ENCODE measurements at places on chromosomes 1 and 21.
A peak's percentile ranks its signal among the peaks of the same experiment; 100 is the strongest.

DNA sequence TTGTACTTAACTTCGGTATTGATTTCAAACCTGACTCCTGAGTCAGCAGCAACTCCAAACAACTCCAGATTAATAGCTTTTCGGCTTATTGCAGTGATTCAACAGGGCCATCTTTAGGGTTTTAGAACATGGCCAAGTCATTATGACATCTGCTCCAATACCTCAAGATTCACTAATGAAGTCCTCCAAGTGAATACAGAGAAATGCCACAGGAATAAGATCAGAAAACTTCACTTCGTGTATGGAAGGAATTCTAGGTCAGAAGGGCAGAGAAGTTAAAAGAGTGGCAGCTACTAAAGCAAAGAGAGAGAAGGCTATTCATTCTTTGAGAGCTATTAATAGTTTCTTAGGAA is 7.6 kb upstream of the C1orf116 start:
- no peak for DNase-seq

DNA sequence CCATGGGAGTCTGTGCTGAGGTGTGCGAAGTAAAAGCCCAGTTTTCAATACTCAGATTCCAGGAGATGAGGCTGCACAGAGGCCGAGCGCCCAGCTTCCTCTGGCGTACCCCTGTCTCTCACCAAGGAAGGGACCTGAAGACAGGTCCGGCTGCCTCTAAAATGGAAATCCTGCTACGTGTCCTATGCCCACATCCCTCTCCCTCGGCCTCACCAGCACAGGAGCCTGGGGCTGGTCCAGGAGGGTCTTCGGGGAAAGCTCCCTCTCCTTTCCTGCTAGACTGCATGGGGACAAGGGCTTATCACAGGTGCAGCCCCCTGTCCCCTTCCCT is 392 bp downstream of the MRPL55 start:
- no peak for DNase-seq

DNA sequence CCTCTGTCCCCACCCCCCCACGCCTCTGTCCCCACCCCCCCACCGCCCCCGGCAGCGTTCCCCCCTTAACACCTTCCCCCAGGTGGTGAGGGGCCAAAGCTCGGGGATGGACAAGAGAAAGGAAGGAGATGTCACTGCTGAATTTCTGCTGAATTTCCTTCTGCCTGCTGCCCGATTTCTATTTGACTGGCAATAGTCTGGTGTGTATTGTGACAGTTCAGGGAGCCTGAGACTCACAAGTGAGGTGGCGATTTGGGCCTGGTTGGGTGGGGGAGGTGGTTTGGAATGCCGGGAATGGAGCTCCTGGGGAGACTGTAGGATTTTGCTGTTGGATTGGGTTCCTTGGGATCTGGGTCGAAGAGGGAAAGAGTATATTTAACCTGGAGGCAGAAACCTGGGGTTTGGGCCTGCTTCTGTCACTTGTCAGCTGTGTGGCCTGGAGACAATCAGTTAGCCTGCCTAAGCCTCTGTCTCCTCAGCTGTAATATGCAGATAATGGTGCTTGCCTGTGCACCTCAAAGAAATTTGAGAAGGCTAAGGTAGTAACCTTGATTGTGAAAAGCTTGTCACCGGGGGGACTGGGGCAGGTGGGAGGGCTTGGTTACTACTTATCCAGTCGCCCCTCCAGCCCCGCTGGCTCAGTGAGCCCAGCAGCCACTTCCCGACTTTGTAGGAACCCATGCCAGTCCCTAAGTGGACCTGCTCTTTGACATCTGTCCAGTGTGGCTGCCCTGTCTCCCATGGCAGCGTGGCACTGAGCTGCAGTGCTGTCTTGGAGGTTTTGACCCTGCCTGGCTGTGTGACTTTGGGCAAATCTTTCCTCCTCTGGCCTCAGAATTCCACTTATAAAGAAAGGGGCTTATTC is 7.7 kb upstream of the LMNA start:
- DNase-seq = peak; percentile 69

DNA sequence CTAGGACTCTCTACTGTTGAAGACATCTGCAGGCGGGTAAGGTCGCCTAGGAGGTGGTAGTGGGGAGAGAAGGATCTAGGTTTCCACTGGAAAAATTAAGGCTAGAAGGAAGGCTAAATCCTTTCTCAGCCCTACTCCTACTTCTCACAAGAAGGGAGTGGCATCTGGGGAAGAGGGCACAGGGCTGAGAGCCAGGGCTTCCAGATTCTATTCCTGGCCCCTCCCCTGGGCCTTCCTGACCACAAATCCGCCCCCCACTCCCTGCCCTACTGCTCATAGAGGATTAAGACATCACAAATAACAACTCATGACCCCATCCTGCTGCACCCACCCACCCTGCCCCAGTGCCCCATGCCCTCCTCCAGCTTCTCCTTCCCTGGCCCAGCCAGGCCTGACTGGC is 2.5 kb downstream of the PHLDA3 start:
- no peak for DNase-seq

DNA sequence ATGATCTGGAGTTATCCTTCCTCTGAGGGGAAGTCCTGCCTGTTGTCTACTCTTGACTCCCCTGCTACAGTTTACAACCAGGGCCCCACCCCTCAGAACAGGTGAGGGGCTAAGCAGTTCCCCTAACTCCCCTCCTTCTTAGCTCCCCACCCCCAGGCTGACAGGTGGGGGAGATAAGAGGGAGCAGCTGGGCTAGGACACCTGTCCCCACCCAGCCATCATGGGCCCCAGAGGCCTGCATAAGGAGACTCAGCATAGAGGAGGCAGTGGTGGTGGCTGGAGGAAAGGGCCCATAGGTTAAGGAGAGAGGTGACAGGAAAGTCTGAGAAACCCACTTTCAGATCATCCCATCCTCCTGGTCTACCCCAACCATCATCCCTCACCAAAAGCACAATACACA is 6.8 kb downstream of the MEF2D start:
- no peak for DNase-seq

- DNase-seq = no peak
Measured at GRCh38 chr21:29601047-29601446, 302.3 kb downstream of the BACH1 start.

DNA sequence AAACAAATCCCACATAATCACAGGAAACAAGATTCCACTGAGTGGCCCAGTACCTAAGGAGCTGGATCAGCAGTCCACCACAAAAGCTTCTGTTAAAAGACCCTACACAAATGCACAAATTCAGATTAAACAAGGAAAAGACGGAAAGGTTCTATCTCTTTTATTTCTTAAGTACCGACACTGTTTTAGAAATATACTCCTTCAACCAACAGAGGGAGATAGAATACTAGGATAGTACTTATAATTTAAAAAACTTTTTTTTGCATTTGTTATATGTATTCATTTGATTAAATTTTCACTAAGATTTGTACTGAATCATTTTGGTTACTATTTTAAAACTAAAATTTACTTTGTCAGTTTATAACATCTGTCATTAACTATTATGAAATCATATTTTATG is 12.5 kb downstream of the CDC7 start:
- DNase-seq = peak; percentile 29

DNA sequence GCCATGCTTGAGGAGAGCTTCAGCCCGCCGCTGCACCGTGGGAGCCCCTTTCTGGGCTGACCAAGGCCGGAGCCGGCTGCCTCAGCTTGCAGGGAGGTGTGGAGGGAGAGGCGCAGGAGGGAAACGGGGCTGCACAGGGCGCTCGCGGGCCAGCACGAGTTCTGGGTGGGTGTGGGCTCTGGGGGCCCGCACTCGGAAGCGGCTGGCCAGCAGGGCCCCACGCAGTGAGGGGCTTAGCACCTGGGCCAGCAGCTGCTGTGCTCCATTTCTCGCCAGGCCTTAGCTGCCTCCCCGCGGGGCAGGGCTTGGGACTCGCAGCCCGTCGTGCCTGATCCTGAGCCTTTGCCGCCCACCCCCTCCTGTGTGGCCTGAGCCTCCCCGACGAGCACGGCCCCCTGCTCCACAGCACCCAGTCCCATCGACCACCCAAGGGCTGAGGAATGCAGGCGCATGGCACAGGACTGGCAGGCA is 1554.0 kb downstream of the KCNT2 start:
- no peak for DNase-seq

- DNase-seq = peak; percentile 21
Measured at GRCh38 chr1:231695439-231696255, 69.1 kb downstream of the DISC1 start.

GRCh38 chr1:190119683-190120082 is 358.0 kb downstream of the BRINP3 start:
- DNase-seq = no peak

- DNase-seq = no peak
Measured at GRCh38 chr1:36494971-36495370, 12.3 kb upstream of the CSF3R start.

DNA sequence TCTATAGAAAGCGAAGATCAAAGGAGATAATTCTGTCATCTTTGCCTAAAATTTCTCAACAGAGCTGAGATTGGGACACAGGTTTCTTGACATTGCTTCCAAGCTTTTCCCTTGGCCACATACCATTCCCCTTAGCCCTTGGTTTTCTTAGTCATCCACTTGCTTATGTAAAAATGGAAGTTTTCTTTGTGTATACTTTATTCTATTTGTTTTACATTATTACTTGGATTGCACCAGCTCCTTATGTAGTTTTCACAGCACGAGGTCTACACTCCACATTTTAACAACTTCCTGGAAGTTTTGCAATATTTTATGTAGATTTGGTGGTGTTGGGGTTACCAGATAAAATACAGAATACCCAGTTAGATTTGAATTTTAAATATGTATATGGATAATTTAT is 129.8 kb downstream of the PLA2G4A start:
- peak; percentile 21 for DNase-seq

GRCh38 chr1:204780630-204781029 is 90.0 kb upstream of the NFASC start:
- DNase-seq = no peak

DNA sequence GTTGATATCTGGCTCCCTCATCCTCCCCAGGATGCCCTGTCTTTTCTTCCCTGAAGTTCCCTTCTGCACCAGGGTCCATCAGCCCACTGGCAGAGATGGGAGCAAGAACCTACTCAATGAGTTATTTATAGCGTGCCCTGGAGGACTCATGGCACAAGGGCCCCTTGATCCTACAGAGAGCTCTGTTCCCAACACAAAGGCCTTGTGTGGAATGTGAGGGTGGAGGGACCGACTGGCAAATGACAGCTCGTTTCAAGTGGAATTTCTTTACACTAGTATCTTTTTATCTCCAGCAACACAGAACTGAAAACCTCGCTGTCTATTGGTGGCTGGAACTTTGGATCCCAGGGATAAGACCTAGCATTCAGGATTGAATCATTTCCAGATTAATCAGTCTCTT is 22.4 kb downstream of the CHI3L2 start:
- no peak for DNase-seq

- no peak for DNase-seq
Measured at GRCh38 chr1:203667616-203668015, 41.0 kb downstream of the ATP2B4 start.

GRCh38 chr1:205061227-205061626 is 18.2 kb downstream of the CNTN2 start:
- no peak for DNase-seq

GRCh38 chr1:195394567-195394966 is 1213.7 kb downstream of the KCNT2 start:
- DNase-seq = no peak

GRCh38 chr1:161209790-161210409 is 5.2 kb upstream of the FCER1G start:
- DNase-seq = peak; percentile 94

DNA sequence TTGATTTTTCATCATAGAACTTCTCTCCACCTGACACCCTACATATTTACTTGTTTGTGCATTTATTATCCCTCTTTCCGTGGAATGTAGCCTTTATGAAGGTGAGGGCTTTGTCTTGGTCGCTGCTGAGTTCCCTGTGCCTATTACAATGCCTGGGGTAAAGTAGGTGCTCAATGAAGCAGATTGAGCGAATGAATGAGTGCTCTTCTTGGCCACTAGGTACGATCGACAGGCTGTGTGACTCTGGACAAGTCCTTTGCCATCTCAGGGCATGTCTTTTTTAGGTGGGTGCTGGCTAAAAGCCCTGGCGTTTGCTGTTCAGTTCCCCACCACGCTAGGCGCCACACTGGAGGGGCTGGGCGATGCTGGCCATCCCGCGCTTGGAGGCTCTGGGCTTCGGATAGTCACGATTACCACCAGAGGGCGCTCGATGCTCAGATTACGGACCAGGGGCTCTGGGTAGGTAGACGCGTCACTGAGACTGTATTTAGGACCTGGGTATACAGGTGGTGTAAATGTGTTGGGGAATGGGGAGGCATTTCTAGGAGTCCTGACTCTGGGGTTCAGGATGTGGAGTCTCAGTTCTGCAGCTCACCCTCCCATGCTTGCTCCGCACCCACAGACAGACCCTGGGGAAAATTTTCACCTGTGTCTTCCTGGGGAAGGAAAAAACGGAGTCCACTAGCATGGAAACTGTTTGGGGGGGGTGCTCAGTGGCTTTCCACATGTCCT is 71.0 kb upstream of the CSF3R start:
- peak; percentile 87 for DNase-seq

GRCh38 chr1:226619031-226619430 is 70.5 kb downstream of the STUM start:
- DNase-seq = no peak

- DNase-seq = peak; percentile 58
Measured at GRCh38 chr1:26278724-26279455, 996 bp upstream of the SH3BGRL3 start.

- no peak for DNase-seq
Measured at GRCh38 chr1:26017606-26018005, 4.0 kb upstream of the EXTL1 start.

DNA sequence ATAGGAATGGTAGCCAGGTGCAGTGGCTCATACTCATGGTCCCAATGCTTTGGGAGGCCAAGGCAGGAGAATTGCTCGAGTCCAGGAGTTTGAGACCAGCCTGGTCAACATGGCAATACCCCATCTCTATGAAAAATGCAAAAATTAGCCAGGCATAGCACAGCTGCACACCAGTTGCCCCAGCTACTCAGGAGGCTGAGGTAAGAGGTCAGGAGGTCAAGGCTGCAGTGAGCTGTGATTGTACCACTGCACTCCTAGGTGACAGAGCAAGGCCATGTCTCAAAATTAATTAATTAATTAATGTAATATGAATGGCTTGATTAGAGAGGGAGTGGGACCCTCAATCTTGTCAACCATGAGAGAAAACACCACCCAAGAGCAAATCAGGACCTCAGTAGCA is 198.7 kb upstream of the DUSP10 start:
- DNase-seq = no peak

- DNase-seq = peak; percentile 48
Measured at GRCh38 chr1:151820940-151821339, 10.7 kb downstream of the RORC start.

DNA sequence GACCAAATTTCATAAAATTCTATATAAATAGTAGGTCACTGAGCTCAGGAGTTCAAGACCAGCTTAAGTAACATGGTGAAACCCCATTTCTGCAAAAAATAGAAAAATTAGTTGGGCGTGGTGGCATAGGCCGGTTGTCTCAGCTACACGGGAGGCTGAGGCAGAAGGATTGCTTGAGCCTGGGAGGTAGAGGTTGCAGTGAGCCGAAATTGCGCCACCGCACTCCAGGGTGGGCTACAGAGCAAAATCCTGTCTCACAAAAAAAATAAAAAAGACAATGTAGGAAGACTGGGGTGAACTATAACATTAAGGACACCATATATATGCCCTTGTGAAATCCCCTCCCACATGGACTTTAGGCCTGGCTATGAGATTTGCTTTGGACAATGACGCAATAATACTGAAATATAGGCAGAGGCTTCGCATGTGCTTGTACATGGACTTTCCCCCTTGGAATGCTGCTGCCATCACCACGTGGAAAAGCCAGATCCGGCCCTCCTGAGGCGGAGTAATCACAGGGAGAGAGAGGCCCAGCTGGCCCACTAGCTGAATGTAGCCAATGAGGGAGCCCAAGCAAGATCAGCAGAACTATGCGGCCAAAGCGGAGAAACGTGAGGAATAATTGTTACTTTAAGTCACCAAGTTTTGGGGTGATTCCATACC is 13.1 kb upstream of the USP1 start:
- no peak for DNase-seq

- DNase-seq = no peak
Measured at GRCh38 chr1:52022133-52022532, 11.5 kb downstream of the KTI12 start.
